ENCODE measurements at places on chromosomes 2 and 18.

GRCh38 chr2:16669388-16669787, 3.8 kb upstream of the CYRIA start:
- no peak for DNase-seq

- no peak for DNase-seq
Observed at GRCh38 chr2:121303531-121304263, 18.7 kb upstream of the TFCP2L1 start.

- DNase-seq, result no peak
Observed at GRCh38 chr2:234273887-234274584, 222.8 kb downstream of the ARL4C start.

- DNase-seq, result no peak
Observed at GRCh38 chr2:71477231-71477691, 23.9 kb downstream of the DYSF start.

- DNase-seq, result no peak
Observed at GRCh38 chr2:113257516-113258264, 21.0 kb downstream of the PAX8 start.

DNA sequence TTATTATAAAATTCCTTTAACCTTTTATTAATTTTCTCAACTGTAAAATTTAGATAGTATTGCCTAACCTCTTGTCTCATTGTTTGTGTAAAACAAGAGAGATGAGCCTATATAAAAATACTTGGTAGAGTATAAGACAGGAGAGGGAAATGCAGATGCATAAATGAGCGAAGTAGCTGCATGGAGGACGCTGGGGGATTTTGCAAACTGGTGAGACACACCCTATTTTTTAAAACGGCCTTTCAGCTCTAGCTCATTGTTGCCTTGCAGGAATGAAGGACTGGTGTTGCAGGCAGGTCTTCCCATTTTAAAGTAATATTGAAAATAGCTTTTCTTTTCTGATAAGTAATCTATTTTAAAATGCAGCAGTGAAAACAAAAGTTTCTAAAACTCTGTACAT, 435.3 kb upstream of the HNRNPA3 start:
- no peak for DNase-seq

- DNase-seq, result no peak
Observed at GRCh38 chr2:29583104-29583503, 338.3 kb downstream of the ALK start.

- no peak for DNase-seq
Observed at GRCh38 chr2:223746611-223747010, 90.8 kb downstream of the AP1S3 start.

- DNase-seq, result no peak
Observed at GRCh38 chr2:240644859-240645301, 19.6 kb downstream of the GPR35 start.

DNA sequence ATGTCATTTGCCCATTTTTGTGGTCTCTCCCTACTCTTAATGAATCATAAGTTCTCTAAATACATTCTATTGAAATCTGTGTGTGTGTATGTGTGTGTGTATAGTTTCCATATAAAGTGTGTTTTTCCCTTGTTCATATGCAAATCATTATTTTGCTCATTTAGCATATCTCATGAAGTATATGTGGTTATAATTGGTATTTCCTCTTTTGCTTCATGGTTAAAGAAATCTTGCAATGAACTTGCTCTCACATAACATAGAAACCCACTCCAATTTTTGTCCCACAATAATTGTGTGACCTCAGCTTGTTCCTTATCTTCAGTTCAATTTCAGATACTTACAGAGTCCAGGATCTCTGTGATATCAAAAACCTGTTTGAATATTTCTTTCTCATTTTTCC, 1.2 kb downstream of the CPO start:
- no peak for DNase-seq

DNA sequence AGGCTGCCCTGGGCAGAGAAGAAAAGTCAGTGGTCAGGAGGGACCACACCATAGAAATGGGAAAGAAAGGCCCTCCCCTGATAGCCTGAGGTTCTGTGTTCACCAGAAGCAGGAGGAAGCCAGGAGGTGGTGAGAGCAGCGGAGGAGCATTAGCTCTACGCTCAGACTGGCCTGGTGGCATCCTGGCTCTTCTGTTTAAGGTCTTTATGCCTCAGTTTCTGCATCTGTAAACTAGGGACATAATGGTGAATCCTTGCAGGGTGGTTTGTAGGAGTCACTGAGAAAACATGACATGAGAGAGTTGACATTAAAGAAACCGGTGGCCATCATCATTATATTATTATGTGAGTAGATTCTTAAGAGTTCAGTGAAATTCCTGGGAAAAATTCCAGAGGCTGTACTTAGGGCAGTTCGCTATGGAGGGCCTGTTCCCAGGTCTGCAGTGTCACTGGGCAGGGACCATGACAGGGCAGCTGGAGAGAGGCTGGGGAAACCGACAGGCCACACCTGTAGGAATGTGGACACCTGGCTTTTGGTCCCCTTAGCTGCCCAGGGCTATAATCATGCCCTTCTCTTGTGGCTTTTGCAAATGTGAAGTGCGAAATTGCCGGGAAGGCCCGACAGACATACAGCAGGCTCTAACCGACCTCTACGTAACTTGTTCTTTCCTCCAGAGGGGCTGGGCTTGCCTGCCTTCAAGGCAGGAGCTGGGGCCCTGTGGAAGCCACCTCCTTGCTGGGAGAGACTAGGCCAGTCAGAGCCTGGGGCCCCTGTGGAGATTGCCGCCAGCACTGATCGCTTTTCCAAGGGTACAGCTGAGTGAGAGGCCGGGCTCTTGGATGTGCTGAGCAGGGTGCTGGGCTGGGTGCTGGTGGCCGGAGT, 31.0 kb downstream of the GLI2 start:
- no peak for DNase-seq

DNA sequence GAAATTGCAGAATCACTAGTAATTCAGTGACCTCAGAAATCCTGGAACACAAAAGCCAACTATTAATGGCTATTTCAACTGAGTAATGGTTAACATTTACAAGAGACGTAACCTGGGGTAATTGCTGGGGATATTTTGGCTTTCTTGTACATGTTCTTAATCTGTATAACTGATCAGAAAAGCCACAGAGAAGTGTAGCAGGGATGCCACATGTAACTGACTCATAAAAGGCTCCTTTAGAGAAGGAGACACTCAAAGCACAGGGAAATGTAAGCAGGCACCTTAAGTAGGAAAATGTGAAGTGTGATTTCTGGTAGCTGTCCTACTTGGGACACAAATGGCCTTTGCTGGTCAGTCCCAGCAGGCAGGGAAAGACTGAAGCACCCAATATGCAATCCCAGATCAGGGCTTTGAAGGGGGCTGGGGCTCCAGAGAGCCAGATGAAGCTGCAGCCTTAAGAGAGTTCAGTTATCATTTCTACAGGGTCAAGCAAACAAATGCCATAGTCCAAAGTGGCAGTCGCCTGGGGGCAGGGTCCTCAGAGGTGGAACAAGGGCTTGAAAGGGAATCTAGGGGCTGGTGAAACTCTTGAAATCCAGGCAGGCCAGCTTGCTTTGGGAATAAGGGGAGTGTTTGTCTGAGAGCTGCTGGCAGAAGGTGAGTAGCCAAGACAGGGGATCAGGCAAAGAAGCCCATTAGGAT, 7.2 kb upstream of the SPOPL start:
- DNase-seq, result no peak

DNA sequence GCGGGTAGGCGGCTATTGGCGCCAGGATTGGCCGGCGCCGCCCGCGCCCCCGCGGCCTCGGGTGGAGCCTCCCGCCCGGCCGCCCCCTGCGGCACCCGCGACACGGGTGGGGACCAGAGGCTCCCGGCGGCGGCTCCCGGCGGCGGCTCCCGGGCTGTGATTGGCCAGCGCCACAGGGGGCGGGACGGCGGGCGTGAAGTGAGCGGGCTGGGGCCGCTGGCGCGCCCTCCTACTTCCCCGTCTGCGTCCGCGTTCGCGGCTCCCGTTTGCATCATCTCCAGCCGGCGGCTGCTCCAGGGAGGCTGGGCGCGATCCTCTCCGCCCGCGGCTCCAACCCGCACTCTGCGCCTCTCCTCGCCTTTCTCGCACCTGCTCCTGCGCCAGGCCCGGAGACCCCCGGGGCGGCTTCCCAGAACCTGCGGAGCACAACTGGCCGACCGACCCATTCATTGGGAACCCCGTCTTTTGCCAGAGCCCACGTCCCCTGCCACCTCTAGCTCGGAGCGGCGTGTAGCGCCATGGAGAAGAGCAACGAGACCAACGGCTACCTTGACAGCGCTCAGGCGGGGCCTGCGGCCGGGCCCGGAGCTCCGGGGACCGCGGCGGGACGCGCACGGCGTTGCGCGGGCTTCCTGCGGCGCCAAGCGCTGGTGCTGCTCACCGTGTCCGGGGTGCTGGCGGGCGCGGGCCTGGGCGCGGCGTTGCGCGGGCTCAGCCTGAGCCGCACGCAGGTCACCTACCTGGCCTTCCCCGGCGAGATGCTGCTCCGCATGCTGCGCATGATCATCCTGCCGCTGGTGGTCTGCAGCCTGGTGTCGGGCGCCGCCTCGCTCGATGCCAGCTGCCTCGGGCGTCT, at the start of gene SLC1A4:
SLC1A4 (plus strand) TSS at position 274 of the 856 bp plus-strand sequence; CDS start at position 519, 245 bp downstream.
- DNase-seq, result peak; percentile 56

- DNase-seq, result no peak
Observed at GRCh38 chr2:27185331-27186026, 26.4 kb upstream of the ATRAID start.

DNA sequence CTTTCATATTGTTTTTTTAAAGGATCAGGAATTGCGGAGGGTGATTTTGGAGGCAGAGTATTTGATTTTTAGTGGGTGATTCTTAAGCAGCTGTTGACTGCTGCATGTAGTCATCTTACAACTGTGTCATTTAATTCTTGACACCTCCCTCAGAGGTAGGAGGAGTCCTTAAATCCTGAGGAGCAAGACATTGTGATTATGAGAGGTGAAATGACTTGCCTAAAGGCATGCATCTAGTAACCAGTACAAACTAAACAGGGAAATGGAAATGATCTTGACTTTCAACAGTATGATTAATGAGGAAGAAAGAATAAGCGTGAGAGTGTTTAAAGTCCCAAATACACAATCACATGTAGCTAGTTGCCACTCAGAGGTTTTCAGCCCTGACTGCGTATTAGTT, 440.7 kb downstream of the THSD7B start:
- no peak for DNase-seq

DNA sequence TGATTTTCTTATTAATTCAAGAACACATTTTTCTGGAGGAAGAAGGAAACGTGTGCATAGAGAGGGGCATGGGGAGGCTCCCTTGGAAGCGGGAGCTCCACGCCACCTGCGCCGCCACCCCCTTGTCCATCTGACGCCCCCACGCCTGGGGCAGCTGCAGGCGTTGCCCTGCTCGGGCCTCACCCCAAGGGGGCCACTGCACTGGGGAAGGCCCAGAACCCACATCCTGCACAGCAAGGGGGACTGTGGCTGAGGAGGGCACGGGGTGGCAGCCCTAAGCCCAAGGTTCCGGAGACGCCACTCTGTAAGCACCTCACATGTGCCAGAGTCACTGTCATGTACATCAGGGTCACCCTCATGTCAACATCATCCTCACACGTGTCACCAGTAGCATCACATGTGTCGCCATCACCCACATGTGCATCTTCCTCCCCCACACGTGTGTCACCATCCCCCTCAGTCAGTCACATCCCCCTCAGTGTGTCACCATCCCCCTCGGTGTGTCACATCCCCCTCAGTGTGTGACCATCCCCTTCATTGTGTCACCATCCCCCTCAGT, 486.7 kb upstream of the SALL3 start:
- DNase-seq, result no peak

DNA sequence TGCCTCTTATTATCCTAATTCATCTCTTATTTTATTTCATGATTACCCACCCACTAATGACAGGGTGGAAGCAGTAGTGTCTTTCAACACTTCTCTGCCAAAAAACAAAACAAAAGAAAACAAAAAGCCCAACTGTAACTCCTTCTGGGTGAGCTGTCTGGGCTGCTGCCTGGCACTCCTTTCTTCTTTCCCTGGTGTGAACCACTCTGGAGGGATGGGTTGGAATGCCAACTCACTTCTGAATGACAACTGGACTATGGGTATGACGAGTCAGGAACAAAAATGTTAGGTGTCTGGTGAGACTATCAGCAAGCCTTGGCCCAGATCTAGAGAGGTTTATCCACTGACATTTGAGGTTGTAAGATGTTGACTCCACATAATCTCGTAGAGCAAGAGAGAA, 88.3 kb upstream of the ITGB6 start:
- DNase-seq, result no peak

GRCh38 chr2:208334230-208334629, 68.2 kb downstream of the PIKFYVE start:
- no peak for DNase-seq

DNA sequence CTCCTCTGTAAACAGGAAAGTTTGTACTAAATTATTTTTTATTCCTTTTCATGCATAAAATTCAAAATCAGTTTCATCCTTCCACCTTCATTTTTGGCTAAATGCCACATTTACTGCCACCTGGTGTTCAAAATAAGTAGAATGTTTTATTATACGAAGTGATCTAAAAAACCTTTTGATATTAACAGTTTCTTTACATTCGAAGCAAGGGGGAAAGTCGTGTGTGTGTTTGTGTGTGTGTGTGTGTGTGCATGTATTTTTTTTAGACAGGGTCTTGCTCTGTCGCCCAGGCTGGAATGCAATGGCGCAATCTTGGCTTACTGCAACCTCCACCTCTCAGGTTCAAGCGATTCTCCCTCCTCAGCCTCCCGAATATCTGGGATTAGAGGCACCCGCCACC, 9.0 kb upstream of the SCN9A start:
- no peak for DNase-seq

GRCh38 chr2:96970248-96970875, 16.0 kb downstream of the FAM178B start:
- DNase-seq, result no peak

GRCh38 chr2:120547662-120548061, 188.0 kb upstream of the GLI2 start:
- DNase-seq, result no peak

DNA sequence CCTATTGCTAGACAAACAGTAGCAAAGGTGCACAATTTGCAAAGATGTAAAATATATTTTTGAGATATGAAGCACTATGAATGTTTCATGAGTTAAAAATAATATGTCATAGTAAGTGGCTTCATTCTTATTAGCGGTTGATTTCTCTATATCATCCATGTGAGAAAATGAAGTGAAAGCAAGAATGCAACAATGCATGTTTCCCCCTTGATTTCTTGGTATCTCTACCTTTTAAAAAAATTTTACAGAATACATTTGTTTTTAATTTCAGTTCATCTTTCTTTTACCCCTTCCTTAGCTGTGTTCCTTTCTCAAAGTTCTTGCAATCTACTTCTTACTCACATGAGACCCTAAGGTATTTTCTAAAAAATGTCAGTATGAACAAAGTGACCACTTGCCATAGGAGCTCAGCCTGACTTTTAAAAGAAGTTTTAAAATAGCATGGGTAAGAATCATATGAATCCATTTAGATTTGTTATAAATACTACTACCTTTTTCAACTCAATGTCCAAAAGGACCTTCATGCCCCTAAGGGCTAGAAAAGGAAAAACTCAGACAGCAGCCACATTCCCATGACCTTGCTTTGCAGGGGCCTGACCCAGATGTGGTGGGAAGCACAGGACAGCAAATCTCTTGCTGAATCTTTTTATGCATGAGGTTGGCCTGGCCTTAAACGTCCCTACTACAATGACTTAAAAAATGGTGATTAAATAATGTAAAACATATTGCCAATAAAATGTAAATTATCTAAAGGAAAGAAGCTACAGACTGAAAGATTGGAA, 14.8 kb upstream of the SLC38A11 start:
- no peak for DNase-seq
